IMR-90 (cell line): ENCODE measurements at places on chromosomes 5 and 9.

DNA sequence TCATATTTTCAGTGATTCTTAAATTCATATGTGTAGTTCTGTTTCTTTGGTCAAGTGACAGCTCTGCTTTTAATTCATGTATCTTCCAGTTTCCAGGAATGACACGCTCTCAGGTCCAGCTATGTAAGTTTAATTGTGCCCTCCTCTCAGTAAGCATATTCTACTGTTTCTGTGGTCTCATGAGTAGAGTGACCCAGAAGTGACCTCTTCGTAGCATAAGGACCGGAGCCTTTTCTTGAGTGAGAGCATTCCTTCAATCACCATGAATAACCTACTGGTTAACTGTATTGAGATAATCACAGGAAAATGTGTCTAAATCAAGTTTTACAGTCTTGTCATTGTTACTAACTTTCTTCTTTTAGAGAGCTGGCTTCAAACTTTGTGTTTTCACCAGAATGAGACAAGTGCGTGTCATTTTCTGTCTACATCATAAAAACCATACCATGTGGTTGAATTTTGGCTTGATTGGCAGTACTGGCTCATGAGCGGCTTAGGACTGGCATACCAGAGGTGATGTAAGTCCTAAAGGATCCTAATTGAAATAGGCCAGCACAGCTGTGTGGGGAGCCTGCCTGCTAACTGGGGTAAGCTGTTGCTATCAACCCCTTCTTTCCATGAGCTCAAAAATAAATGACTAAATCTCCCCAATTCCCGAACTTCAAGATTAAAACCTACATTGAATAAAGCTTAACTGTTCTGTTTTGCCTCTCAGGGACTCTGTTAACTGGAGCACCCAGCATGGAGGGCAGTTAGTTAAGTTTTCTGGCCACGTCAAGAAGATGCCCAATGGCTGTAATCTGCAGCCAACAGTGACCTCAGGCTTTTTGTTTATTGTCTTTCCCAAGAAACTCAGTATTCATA lies 4.8 kb downstream of the ADAMTSL1 start:
- DNase-seq, result peak; percentile 70

DNA sequence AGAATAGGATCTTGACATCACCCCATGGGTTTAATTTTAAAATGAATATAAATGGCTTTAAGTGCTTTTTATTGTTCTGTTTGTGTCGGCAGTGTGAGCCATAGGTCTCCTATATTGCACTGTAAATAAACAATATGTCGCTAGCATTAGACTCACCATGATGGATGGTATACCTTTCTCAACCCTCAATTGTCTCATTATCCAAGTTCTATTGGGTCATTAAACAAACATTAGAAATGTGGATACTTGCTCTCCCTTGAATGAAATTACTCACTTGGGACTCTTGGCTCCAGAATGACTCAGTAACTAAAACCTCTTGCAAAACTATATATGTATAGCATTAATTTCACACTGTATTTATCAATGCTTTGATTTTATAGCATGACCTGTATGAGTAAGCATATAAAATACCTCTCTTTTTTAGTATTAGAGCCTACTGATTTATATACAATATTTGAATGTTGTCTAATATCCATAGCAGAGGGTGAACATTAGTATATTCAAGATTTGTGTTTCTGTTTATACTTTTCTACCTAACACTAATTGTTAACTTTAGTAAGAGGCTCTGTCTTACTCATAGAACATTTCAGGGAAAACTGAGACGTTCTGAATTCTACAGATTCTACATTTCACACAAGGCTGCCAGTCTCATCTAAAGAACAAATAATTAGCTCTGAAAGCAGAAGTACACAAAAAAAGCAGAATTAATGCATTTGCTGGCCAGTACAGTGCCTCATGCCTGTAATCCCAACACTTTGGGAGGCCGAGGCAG lies 303.8 kb upstream of the PRR16 start:
- DNase-seq, result peak; percentile 89

GRCh38 chr9:97640325-97640724 lies 6.7 kb downstream of the NCBP1 start:
- peak; percentile 50 for DNase-seq

- no peak for DNase-seq
Measured at GRCh38 chr5:175457466-175457865, 13.5 kb upstream of the DRD1 start.

GRCh38 chr5:94793816-94794198 lies 175.3 kb downstream of the SLF1 start:
- peak; percentile 43 for DNase-seq

- DNase-seq, result no peak
Measured at GRCh38 chr5:65120371-65120967, 351.7 kb downstream of the CWC27 start.

- DNase-seq, result no peak
Measured at GRCh38 chr5:51567636-51568035, 184.4 kb downstream of the ISL1 start.

DNA sequence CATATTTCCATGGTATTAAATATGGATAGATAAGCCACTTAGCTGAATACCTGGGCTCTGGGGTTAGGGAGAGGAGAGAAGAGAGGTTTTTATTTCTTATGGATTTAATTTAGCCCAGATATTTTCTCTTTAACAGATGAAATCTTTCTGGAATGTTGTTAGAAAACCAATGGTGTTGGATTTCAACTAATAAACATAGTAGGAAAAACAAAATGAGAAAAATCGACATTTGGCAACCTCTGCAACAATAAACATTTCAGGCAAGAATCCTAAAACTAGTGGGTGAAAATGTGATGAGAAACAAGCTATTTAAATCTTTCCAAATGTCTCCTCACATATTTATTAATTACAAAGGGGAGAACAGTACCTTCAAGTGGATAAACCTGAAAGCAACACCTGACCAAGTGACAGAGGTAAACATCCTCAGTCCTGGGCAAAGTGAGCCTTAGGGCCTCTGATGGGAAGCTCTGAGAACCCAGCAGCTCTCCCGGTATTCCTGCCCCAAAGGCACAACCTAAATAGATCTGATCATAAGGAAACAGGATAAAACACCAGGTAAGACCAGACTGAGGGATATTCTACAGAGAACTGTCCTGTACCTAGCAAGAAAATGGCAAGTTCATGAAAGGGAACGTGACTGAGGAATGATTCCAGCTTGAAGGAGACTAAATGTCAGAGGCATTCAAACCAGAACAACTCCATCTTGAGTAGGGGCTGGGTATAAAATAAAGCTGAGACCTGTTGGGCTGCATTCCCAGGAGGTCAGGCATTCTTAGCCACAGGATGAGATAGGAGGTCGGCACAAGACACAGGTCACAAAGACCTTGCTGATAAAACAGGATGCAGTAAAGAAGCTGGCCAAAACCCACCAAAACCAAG lies 163.7 kb downstream of the ESM1 start:
- DNase-seq, result peak; percentile 21

GRCh38 chr5:172347496-172348052 lies 64.0 kb upstream of the UBTD2 start:
- DNase-seq, result peak; percentile 79

GRCh38 chr9:13274886-13275641 lies 4.4 kb downstream of the MPDZ start:
- peak; percentile 63 for DNase-seq

- DNase-seq, result no peak
Measured at GRCh38 chr9:135075234-135076142, 12.0 kb upstream of the OLFM1 start.

DNA sequence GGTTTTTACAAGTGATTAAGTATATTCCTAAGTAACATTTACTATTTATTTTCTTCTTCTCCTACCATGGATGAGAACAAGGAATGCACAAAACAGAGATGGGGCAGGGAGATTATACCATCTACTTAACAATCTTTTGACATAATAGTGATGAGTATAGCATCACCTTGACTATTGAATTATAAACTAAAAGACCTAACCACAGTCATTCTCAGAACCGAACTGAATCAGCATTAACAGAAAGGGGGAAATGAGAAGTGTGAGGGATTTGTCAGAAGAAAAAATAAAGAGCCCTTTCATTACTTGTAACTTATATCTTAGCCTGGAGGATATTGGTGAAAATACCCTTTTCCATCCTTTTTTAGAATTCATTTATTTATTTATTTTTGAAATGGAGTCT lies 21.9 kb downstream of the OR2Y1 start:
- DNase-seq, result no peak

DNA sequence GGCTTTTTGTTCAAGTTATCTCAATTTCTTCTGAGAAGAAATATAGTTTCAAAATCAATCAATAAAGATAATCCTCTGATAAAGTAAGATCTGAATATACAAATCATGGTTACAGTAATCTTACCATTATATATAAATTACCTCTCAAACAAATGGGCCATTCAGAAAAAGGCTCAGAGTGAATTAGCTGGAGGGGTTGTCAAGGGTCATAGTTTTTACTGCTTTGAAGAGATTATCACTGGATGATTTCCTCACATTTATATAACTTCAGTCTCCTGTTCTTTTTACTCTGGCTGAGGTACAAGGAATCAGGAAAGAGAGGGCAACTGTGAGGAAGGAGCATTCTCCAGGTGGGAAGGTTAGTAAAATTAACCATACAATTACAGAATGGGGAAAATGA lies 148.6 kb upstream of the ELL2 start:
- no peak for DNase-seq

GRCh38 chr5:186091-187041 lies 4.9 kb upstream of the LRRC14B start:
- no peak for DNase-seq

DNA sequence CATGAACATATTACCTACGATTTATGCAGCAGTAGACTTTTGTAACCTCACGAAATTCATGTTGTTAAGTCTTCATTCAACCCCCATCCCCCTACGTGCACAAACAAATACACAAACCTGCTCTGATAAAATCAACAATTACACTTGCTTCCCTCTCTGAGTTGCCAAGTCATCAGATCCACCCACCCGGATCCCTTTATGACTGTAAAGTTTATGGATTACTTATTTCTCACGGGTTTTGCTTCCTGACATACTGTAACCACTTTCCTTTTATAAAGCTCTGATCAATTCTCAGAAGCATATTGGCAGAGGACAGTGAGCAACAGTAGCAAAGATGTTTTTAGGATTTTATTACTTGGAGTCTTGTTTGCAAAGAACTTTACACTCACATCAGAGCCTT lies 70.5 kb downstream of the MLLT3 start:
- DNase-seq, result no peak

GRCh38 chr9:99134893-99135341 lies 30.0 kb downstream of the TGFBR1 start:
- DNase-seq, result peak; percentile 78

DNA sequence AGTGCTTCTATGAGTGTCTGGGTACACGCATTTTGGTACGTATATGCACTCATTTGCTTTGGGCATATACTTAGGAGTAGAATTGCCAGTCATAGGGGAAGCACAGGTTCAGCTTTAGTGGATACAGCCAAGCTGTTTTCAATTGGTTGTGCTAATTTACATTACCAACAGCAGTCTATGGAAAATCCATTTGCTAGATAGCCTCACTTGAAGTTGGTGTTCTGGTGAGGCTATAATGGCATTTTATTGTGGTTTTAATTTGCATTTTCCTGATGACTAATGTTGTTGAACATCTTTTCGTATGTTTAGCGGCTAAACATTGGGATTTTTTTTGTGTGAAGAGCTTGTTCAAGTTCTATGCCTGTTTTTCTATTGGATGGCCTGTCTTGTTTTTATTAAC lies 76.8 kb upstream of the ANKH start:
- DNase-seq, result no peak

GRCh38 chr9:101375546-101375945 lies 9.3 kb downstream of the BAAT start:
- DNase-seq, result no peak

GRCh38 chr9:95190413-95190812 lies 127.1 kb downstream of the FANCC start:
- DNase-seq, result no peak

DNA sequence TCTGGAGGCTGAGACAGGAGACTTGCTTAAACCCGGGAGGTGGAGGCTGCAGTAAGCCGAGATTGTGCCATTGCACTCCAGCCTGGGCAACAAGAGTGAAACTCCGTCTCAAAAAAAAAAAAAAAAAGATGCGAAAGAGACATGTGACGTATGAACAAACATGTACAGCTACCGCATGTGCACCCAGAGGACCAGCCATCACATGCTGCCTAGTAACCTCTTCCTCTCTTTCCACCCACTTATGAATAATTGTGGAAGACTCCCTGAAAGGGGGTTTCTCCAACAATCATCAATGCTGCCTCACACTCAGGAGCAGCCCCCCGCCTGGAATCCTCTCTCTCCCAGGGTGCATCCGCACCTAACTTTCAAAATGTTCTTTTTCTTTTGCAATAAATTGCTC lies 2.2 kb downstream of the SARDH start:
- DNase-seq, result no peak

GRCh38 chr5:400282-401145 lies 42.5 kb upstream of the EXOC3 start:
- peak; percentile 82 for DNase-seq

- DNase-seq, result no peak
Measured at GRCh38 chr5:134188092-134188491, 11.3 kb upstream of the SKP1 start.

DNA sequence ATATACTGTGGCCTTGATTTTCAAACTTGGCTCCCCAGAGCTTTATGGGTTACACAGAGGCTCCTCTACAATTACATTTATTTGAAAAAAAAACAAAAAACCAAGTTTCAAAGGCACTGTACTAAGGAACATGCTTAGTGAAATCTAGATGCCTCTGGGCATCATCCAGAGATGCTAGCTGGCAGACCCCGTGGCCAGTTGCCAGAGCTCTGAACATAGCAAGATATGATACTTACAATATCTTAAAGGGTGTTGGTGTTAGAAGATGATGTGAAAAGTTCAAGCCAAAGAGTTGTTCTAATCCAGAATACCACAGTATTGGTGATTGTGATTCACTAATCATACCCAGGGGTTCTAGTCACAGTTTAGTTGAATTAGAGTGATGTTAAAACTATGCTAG lies 87.8 kb downstream of the JAK2 start:
- no peak for DNase-seq

DNA sequence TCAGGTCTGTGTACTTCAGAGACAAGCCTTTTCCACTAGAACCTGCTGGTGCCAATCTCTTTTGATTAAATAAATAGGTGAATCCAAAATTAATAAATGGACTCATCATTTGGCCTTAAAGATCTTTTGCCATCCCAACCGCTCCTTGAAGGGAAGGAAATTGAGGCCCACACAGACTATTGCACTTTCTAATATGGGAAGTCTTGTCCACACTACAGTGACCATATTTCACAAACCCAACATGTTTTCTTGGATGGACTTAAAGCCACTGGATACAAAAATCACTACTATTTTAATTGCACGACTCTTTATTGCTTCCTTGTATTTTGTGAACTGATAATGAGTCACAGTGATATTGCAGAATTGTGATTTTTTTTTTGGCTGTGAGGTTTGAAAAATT lies 135.0 kb downstream of the DIRAS2 start:
- no peak for DNase-seq

- DNase-seq, result peak; percentile 45
Measured at GRCh38 chr9:18493451-18493993, 19.6 kb downstream of the ADAMTSL1 start.

- no peak for DNase-seq
Measured at GRCh38 chr5:31701642-31702299, 62.8 kb downstream of the PDZD2 start.

DNA sequence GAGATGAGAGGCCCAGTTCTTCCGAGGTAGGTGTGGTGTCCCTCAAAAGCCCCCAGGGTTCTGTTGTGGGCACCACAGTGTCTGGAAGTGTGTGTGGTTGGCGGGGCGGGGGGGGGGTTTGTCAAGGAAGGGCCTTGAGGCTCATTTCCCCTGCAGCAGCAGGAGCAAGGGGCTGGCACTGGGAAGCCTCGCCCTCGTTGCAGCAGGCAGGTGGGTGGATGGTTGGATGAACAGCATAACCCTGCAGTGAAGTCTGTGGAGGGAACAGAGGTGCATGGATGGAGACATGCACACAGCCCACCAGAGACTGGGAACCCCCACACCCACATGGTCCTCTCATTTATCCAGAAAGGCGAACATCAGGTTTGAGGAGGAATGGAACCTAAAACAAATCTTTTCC lies 2.0 kb upstream of the SPATA31E1 start:
- DNase-seq, result no peak
